AML-193 (cell line): ENCODE measurements at places on chromosomes 12 and 14.

DNA sequence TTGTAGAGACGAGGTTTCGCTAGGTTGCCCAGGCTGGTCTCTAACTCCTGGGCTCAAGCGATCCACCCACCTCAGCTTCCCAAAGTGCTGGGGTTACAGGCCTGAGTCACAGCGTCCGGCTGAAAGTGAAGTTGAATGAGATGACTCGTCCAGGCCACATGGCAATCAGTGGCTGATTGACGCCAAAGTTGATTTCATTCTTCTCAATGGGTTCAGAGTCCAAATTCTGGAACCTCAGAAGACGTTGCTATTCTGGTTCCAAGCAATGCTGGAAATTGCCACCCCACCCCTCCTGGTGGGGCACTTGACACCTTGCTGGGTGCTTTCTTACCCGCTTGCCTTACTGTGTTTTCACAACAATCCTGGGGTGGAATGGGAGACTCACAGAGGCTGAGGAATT, 14.9 kb downstream of the ABCB9 start:
- no peak for DNase-seq

GRCh38 chr12:67720351-67720856, 71.9 kb downstream of the DYRK2 start:
- DNase-seq, result no peak

GRCh38 chr12:109727746-109728726, 14.4 kb downstream of the FAM222A start:
- no peak for DNase-seq

DNA sequence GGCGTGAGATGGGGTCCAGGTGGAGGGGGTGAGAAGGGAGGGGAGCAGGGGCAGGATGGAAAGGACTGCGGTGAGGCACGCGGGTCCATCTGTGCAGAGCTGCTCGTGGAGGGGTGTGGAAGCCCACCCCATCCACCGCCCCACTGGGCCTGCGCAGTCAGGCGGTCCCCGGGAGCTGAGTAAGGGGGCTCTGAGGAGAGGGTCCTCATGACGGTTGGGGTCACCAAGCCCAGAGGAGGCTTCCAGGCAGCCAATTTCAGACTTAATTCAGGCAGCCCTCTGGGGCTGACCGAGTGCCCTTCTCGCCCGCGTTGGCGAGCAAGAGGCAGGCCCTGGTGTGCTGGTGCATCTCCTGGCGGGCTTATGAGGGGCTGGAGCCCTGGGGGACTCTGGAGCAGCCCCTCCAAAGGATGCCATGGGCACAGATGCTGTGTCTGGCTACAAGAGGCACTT, 115.5 kb downstream of the KIF26A start:
- DNase-seq, result no peak

DNA sequence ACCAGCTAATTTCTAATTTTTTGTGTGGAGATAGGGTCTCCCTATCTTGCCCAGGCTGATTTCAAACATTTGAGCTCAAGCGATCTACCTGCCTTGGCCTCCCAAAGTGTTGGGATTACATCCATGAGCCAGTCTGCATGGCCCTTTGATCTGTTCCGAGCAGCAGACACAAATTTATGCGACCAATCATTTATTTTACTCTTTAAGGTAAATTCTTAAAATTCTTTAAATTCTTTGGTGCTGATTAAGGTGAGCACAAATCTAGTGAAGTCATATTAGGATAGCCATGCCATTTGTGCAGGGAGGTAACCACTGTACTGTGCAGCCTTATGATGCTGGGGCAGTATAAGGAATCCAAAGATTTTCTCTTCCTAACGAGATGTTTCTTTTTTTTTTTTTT, 135.7 kb downstream of the SRGAP1 start:
- DNase-seq, result no peak

DNA sequence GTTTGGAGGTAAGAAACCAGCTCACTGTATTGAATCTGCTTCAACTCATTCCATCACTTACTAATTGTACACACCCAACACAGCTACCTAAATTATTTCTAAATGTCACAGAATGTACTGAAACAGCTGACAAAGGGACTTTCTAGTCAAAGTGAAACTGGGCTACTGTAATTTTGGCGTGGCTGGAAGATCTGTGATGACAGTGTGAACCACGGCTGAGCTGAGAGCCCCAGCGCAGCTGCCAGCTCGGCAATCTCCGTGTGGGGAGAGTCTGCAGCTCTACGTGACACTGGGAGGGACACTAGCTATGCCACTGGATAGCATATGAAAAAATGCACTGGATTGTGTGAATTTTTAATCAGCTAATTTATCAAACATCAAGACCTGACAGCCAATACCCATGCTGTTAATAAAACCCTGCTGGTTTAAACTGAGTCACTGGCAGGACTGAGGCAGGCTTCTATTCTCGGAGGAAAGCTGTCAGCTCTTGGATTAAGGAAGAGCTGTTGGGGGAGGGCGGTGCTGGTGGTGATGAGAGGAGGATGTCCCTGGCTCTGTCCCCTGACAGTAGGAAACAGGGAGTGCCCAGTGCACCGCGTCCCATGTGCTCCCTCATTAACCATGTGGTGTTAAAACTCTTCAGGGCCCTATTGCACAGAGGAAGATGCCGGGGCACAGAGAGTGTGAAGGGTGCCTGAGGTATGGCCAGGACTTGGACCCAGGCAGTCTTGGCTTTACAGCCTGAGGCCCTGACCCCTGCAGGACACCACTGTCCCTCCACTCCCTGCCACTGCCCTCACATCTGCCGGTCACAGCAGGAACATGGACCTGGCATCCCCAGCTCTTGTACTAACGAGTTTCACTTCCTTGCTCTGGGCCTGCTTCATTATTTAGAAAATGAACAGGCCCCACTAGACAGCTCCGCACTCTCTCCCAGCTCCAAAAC, 13.3 kb downstream of the SLC15A4 start:
- DNase-seq, result no peak

GRCh38 chr12:10361622-10362021, 28.2 kb downstream of the KLRK1 start:
- no peak for DNase-seq

- no peak for DNase-seq
These were observed 70.8 kb upstream of the SRSF5 start for GRCh38 chr14:69696204-69696527.

DNA sequence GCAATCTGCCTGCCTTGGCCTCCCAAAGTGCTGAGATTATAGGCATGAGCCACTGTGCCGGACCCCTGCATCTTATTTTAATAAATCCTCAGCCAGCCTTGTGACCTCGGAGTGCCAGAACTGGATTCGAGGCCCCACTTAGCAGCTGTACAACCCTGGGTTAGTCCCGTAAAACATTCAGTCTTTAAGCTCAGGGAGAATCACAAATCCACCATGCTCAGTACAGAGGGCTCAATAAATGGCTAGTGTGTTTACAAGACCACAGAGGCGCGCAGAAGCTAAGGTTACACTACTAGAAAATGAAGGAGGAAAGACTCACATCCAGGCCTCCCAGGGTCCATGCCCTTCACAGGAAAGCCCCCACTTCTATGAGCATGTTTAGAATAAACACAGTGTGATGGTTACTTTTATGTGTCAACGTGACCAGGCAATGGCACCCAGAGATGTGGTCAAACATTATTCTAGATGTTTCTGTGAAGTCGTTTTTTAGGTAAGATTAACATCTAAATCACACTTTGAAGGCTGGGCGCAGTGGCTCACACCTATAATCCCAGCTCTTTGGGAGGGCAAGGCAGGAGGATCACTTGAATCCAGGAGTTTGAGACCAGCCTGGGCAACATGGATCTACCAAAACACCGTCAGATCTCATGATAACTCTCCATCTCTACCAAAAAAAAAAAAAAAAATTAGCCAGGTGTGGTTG, 55.3 kb downstream of the CLMN start:
- DNase-seq, result no peak

DNA sequence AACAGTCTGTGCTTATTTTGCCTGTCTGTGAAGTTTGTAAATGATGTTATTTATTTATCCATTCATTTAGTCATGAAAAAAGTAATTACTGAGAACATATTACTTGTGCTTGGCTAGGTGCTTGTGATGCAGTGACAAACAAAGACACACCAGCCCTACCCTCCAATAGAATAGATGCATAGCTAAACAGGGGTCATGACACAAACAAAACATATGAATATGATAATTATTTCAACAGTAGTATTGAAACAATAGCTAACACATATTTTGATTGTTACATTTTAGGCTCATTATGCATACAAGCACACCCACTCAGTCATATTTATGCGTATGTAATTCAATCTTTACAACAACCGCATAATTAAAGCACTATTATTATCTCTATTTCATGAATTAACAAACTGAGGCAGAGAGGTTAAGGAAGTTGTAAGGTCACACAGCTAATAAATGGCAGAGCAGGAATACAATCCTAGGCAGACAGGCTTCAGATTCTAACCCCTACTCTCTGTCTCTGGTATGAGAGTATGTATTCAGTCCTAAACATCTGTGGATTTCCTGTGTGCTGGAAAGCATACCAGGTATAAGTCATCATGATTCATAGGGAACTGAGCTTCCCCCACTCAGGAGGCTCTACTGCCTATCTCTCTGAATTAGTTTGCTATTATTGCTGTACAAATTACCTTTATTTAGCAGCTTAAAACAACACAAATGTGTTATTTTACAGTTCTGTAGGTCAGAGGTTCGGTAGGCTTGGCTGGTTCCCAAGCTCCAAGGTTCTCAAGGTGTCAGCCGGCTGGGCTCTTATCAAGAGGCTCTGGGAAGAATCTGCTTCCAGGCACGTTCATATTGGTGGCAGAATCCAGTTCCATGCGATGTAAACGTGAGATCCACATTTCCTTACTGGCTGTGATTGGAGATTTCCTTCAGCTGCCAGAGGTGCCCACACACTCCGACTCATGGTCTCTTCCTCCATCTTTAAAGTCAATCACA, 509.4 kb downstream of the GALC start:
- no peak for DNase-seq

- no peak for DNase-seq
These were observed 28.1 kb upstream of the GPR68 start for GRCh38 chr14:91272341-91273272.

DNA sequence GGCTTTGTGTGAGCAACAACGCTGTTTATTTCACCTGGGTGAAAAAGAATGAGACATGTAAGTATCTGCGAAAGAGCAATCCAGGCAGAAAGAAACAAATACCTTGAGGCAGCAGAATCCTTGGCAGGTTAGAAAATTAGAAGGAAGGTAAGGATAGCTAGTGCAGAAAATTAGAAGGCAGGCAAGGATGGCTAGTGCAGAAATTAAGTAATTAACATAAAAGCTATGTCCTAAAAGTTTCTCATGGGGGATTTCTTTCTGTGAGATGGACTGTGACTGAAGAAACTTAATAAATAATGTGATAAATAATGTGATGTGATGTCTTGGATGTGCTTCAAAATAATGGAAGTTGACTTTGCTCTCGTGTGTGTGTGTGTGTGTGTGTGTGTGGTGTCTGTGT, 9.9 kb upstream of the TRIP11 start:
- no peak for DNase-seq

- no peak for DNase-seq
These were observed 134.6 kb downstream of the RFLNA start for GRCh38 chr12:124429535-124429934.

DNA sequence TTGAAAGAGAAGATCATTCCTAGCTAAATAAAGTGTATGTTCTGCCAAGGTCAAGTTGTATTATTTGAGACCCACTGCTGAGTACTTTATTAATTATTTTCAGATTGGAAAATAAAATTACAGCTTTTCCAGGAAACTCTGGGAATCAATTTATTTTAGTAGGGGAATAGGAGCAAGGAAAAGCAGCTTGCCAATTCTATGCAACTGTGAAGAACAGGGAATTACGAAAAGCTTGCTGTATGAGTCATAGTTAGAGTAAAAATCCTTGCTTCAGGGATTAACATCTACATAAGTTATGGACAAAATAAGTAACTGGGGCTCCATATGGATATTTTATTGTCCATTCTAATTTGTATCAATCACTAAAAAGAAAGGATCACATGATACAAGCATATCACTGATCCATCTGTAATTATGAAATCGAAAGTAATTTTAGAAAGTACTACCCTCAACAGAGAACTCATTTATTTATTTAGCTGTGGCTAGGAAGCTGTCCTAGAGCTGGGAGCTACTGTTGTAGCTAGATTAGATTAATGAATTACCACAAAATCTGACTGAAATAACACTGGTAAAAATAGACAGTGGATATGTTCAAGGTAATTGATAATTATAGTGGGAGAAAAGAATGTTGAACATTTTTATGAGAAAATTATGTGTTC, 303.5 kb upstream of the NPAS3 start:
- DNase-seq, result no peak

GRCh38 chr12:68119724-68120211, 39.8 kb downstream of the IFNG start:
- no peak for DNase-seq

GRCh38 chr12:120965534-120966091, 12.7 kb upstream of the HNF1A start:
- DNase-seq, result no peak

DNA sequence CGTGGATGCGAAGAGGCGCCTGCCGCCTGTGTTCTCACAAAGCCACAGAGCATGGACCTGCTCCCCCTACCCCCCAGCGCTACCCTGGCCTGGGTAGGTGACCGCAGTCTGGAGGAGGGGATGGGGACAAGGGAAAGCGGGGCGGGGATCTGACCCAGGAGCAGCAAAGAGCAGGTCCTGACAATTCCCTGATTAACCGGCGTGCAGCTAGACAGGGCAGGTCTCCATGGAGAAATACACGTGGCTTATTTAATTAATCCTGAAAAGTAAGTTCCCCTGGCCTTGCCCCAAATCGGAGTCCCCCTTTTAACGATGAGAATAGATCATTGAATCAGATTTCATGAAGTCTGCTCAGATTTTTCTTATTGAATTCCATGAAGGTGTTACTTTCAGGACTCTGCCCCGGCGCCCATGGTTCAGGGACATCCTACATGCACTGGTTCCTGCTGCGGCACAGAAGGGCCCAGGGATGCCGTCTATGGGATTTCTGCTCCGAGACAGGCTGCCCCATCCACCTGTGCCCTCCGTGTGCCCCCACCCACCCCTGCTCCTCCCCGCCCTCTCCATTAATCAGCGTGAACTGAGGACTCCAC, 251.0 kb upstream of the SFSWAP start:
- no peak for DNase-seq

DNA sequence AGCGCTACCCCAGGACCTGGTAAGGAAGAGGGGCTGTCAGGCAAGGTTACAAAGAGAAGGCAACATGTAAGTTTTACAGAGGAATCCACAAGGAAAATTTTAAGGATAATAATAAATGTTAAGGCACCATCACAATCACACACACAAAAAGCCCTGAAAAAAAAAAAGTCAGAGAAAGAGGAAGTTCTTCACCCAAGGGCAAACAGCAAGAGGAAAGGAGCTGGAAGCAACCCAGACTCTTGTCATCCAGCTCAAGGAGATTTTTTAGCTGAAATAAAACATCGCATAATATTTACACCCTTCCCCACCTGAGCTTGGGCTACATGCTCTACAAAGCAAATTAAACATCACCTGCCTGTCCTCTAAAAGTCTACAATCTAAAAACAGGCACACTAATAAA, 9.5 kb downstream of the SPTB start:
- DNase-seq, result peak; percentile 42

DNA sequence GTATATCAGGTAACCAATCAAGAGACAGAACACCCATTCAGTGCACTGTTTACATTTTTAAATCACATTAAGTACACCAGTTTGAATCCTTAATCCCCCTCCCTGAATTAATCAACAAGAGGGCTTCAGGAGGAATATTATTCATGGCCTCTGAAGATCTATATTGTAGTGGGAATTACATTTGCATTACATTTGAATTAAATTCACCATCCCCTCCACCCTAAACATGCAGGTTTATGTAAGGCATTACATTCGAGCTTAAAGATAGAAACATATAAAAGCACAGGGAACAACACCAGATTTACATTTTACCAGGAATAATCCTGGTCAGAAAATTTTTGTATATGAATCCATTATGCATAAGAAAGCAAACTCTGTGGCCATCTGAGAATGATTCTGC, 197.8 kb upstream of the KITLG start:
- no peak for DNase-seq

GRCh38 chr12:98403385-98403784, 112.0 kb upstream of the TMPO start:
- DNase-seq, result no peak
